ENCODE measurements at places on chromosomes 12 and 14.

DNA sequence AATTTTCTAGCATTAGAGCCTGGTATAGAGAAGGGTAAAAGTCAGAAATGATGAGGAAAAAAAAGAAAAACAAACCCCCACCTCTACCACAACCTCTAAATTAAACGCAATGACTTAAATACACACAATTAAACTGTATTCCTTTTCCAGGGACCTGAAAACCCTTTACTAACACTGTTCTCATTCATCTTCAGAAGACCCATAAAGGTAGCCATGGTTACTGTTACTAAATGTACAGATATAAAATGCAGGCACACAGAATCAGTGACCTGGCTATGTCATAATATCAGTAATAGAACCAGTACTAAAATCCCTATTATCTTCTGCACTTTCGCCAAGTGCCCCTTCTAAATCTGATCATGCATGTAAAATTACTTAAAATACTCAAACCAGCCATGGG is 1.4 kb downstream of the ACIN1 start:
- DNase-seq, result no peak

DNA sequence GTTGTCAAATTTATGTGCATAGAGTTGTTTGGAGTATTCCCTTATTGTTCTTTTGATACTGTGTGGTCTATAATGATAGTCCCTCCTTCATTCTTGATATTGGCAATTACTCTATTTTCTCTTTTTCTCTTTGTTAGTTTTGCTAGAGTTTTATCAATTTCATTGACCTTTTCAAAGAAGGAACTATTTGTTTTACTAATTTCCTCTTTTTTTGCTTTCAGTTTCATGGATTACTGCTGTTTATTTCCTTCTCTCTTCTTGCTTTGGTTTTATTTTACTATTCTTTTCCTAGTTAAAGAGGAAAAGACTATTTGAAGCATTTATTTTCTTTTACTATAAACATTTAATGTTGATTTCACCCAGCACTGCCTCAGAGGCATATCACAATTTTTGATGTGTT is 250.9 kb upstream of the PELI2 start:
- no peak for DNase-seq

DNA sequence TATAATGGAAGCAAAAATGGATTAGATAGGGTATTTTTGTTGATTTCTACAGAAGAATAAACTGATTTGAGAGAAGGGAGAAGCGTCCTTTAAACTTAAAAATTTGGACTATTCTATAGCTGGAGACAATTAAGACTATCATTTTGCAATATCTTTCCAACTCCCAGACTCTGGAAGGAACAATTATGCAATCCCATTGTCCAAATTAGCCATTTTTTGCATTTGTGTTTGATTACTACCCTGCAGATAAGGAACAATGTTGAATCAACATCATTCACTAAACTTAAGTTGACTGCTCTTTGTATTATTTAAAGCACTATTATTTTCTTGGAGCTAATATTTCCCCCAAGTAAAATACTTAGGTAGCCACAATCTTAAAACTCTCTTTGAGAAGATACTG is 34.8 kb upstream of the SELPLG start:
- DNase-seq, result no peak

GRCh38 chr12:28296287-28296686 is 106.0 kb downstream of the CCDC91 start:
- DNase-seq, result no peak

- no peak for DNase-seq
These were observed 15.2 kb downstream of the ITPK1 start for GRCh38 chr14:93100570-93100969.

Measured in CD4-positive, alpha-beta T cell treated with Interleukin-4 for 1 hour (primary cell).